ENCODE measurements at places on chromosomes 6 and 20. TPM values are rescaled to one million over a fixed set of nuclear protein-coding genes. Genes with fewer than 3 reads are reported as not detected.

The TBXT gene
- total RNA-seq = not detected

The PSMB9 gene
- total RNA-seq = 20.8 TPM

DNA sequence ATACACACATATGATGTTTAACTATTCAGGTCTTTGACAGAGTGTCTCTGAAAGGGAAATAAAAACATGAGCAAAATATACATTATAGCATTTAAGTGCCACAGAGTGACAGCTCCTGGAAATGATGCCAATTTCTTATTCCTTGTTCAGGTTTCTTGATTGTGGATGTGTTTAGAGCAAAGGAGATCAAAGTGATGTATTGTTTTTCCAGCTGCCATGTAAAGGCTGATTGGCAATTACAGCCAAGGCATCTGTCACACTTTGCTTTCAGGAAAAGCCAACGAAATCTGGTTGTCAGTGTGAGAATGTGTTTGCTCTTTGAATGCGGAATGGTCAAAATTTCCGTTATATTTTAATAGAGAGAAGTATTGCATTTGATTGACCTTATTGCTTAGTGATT, 347.8 kb upstream of the FLRT3 start:
- no peak overlapping the region for H3K4me3 ChIP-seq
- peaks cover 3% of the 10 kb centered on the region for H3K27me3 ChIP-seq
- no peaks in the 10 kb centered on the region for H3K36me3 ChIP-seq
- H3K4me1 ChIP-seq = no peaks in the 10 kb centered on the region

GRCh38 chr6:11085758-11086435, 7.7 kb upstream of the SMIM13 start:
- H3K36me3 ChIP-seq = no peaks in the 10 kb centered on the region
- DNase-seq = no peak
- no peaks in the 10 kb centered on the region for H3K27me3 ChIP-seq
- peaks cover 12% of the 10 kb centered on the region for H3K4me1 ChIP-seq

Data from osteocyte (in vitro differentiated cells).